ENCODE measurements at places on chromosomes 16 and 17.

GRCh38 chr17:55434721-55435120 lies 13.1 kb upstream of the MMD start:
- DNase-seq: no peak

DNA sequence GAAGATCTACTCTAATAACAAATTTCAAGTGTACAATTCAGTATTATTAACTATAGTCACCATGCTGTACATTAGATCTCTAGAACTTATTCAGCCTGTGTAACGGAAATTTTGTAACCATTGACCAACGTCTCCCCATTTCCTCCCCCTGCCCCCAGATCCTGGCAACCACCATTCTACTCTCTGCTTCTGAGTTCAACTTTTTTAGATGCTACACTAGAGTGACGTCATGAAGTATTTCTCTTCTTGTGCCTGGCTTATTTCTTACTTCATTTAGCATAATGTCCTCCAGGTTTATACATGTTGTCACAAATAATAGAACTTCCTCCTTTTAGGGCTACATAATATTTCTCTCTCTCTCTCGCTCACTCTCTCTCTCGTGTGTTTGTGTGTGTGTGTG lies 157.5 kb downstream of the ANKFN1 start:
- no peak for DNase-seq

GRCh38 chr17:80855948-80856862 lies 135.4 kb upstream of the CHMP6 start:
- DNase-seq: no peak

DNA sequence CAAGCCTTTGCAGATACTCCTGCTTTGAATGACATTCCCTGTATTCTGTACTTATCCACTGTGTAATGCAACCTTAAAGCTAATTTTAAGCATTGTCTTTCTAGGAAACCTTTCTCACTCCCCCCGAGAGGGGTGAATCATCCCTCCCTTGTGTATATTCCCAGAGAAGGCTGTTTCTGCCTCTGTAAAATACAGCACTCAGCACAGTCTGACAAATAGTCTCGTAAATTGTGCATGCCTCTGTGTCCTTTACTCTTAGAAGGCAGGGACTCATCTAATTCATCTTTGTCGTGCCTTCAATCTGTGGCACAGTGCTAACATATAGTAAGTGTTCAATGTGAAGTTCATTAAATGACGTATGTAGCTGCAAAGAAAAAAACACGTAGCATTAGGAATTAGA lies 200.7 kb downstream of the CA10 start:
- DNase-seq: no peak

DNA sequence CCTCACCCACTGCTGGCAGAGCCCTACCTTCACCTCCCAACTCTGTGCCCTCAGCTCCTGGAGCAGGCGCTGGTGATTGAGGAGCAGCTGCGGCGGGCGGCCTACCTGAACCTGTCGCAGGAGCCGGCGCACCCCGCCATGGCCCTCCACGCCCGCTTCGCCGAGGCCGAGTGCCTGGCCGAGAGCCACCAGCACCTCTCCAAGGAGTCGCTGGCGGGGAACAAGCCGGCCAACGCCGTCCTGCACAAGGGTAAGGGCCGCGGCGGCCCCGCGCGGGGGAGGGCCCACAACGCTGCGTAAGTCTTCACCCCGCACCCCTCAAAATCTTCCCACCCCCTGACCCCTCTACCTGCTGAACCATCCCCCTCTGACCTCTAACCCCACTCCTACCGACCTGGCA lies 7.0 kb downstream of the RNF227 start:
- DNase-seq: no peak

- DNase-seq: peak; percentile 47
Observed at GRCh38 chr17:19762515-19762961, 14.4 kb upstream of the ALDH3A1 start.

GRCh38 chr16:3825103-3825502 lies 55.4 kb downstream of the CREBBP start:
- no peak for DNase-seq

DNA sequence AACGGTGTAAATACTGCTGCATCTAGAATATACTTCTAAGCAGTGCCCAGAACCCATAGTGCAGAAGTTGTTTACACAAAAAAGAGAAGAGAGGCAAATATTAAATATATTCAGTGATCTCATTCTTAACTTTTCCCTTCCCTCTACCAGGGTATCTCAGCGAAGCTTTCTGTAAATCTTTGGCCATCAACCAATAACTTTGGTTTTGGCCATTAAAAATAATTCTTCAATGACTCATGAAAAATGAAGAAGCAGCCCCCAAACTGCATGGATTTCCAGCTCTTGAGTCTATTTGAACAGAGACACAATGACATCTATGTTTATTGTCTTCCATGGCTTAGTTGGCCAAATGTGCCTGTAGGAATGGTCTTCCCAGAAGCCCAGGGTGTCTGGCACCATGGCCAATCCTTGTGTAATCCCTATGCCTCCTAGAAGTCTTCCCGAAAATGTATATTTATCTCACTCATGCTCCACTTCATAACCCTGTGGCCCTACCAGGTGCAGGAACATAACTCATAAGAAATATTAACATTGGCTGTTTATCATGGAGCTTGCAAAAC lies 646.6 kb downstream of the TOX3 start:
- DNase-seq: no peak

DNA sequence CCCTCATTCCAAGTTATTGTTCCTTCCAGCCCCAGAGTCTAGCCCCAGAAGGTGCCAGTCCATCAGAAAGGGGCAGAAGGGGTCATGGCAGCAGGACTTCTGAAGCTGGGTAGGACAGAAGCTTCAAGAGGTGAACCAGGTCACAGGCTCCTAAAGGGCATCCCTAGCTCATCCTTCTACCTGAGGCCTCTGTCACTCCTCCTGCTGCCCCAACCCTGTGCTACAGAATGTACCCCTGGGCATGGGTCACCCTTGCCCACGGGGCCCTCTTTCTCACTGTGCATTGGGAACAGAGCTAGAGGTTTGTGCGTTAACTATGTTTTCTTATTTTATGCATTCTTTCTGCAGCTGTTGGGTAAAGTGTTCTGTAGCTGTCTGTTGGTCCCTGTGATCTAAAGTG lies 46.5 kb downstream of the DNAH17 start:
- DNase-seq: no peak

GRCh38 chr16:67030221-67030962 lies 1.4 kb downstream of the CBFB start:
- DNase-seq: no peak

DNA sequence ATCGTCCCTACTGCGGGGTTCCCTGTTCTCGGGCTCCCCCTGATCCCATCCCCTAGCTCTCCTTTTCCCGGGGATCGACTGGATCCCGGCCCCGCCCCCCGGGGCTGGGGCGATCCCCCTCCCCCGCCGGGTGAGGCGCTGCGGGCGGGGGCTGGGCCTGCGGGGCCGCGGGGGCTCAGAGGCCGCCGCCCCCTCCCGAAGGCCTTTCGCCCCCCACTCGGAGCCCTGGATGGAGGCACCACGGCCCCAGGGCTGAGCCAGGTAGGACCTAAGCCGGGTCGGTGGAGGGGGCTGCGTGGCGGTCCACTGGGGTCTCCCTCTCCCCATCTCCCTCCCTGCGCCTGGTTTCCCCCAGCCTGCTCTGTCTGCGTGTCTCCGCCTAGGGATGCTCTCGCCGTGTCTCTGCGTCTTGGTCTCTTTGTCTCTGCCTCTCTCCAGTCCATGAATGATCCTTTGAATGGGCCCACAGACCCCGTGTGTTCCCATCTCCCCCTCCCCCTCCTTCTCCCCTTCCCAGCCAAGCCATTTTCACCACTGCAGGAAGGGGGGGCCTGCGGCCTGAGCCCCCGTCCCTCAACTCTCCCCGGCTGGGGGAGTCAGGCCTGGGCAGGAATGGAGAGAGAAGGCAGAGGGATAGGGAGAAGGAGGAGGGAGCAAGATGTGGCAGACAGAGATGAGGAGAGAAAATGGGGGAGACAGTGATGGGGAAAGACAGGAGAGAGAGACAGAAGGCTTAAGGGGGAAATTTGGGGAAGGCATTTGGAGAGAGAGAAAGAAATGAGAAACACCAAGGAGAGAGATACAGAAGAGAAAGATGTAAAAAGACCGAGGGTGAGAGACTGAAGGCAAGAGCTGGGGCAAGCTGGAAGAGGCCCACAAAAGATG lies 1.7 kb upstream of the TMEM256 start:
- no peak for DNase-seq

DNA sequence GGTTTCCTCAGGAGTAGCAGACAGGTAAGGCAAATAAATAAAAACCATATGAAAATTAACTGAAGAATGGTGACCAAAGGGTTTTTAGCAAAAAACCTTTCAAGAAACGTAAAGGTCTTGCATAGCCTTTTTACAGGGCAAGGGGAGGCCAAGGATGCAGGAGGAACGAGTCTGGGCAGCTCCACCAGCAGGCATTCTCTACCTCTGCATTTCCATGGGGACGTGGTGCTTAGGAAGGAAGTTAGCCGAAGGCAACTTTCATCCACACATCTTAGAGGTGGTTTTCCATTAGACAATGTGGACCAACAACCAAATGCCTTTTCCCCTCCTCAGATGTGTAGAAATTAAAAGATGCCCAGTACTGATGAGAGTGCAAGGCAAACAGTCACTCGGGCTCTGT lies 20.7 kb downstream of the TOM1L2 start:
- no peak for DNase-seq

- no peak for DNase-seq
Observed at GRCh38 chr17:36937001-36937958, at the start of gene LHX1. LHX1 (plus strand) TSS chr17:36937475; CDS start chr17:36938198, 723 bp downstream.

- no peak for DNase-seq
Observed at GRCh38 chr16:77564791-77565390, 130.1 kb upstream of the ADAMTS18 start.

DNA sequence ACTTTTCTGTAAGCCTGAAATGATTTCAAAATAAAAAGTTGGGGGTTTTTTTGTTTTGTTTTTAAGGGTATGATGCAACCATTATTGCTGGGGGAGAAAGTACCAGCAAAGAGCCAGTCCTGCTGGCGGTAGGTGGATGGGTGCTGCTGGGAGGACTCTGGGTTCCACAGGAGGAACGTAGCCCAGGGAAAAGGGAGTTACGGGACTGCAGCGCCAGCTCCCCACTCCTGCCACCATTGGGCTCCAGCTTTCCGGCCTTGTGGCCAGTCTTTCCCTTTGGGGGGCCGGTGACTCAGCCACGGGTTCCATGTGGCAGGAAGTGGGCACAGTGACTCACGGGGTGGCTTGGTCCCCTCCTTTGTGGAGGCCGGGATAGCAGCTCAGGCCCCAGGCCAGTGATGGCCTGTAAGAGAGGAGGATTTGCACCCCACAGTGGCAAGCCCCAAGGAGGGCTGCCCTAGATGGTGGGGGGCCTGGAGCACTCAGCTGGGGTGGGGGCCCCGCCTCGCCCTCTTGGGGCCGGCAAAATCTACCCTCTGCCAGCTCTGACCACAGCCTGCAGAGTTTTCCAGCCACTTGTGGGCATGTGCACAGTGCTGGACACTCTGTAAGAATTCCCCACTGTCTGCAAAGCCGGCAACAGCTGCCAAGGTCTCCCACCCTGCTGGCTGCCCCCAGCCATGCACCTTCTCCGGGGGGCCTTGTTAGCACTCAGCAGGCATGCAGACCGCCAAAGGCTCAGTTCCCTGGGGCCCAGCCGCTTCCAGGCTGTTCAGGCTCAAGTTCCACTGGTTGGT lies 30.4 kb downstream of the SOCS3 start:
- DNase-seq: no peak

DNA sequence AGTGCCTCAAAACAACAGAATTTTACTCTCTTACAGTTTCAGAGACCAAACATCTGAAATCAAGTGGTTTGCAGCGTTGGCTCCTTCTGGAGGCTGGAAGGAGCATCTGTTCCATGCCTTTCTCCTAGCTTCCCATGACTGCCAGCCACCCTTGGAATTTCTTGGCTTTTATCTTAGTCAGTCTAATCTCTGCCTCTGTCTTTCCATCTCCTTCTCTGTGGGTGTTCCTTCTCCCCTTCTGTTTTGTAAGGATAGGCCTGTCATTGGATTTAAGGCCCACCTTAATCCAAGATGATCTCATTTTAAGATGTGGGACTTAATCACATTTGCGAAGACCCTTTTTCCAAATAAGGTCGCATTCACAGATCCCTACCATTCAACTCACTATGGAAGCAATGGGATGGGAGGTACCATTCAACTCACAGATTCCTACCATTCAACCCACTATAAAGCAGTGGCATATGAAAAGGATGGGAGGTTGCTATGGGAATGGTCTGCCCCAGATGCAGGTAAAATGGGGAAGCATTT lies 321.8 kb downstream of the WWOX start:
- peak; percentile 70 for DNase-seq

DNA sequence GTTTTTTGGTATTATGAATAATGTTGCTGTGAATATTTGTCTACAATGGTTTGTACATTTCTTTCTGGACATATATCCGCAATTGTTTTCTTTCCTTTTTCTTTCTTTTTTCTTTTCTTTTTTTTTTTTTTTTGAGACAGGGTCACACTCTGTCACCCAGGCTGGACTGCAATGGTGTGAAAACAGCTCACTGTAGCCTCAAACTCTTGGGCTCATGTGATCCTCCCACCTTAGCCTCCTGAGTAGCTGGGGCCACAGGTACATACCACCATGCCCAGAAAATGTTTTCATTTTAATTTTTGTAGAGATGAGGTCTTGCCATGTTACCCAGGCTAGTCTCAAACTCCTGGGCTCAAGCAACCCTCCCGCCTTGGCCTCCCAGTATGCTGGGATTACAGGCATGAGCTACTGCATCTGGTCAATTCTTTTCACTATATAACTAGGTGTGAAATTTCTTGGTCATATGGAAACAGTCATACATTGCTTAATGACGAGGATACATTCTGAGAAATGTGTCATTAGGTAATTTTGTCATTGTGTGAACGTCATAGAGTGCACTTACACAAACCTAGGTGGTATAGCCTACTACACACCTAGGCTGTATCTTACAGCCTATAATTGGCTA lies 15.2 kb downstream of the IL21R start:
- DNase-seq: no peak

DNA sequence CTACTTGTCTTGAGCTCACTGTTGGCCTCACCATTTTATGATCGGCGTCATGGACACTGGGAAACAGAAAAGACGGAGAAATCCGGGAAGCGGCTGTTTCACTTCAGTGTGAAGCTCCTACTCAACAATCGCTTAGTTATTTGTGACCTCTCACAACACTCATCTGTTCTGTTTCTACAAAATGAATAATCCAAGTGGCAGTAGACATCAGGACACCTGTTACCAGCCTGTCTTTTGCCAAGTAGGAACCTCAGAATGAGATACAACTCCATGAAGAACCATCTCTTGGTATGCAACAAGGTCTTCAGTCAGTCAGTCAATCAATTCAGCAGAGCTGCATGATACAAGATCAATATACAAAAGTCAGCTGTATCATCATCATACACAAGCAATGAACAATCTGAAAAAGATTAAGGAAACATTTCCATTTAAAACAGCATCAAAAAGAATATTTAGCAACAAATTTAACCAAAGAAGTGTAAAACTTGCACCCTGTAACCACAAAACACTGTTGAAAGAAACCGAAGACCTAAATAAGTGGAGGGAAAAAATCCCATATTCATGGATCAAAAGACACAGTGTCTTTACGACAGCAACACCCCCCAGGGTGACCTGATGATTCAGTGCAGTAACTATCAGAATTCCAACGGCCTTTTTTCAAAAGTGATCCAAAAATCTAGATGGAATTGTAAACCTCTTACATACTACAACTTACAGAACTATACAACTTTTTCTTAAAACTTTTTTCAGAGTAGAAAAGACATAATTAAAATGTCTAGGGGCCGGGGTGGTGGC lies 63.4 kb downstream of the ANKRD11 start:
- no peak for DNase-seq

- no peak for DNase-seq
Observed at GRCh38 chr16:6481894-6482293, 850.8 kb upstream of the RBFOX1 start.

GRCh38 chr16:47892999-47893398 lies 262.8 kb downstream of the ABCC12 start:
- DNase-seq: no peak

GRCh38 chr17:39863918-39864746 lies at the start of gene IKZF3:
IKZF3 (minus strand) TSS chr17:39864312; CDS start chr17:39864126, 186 bp downstream.
- peak; percentile 51 for DNase-seq
